ENCODE measurements at places on chromosomes 16 and 17.

DNA sequence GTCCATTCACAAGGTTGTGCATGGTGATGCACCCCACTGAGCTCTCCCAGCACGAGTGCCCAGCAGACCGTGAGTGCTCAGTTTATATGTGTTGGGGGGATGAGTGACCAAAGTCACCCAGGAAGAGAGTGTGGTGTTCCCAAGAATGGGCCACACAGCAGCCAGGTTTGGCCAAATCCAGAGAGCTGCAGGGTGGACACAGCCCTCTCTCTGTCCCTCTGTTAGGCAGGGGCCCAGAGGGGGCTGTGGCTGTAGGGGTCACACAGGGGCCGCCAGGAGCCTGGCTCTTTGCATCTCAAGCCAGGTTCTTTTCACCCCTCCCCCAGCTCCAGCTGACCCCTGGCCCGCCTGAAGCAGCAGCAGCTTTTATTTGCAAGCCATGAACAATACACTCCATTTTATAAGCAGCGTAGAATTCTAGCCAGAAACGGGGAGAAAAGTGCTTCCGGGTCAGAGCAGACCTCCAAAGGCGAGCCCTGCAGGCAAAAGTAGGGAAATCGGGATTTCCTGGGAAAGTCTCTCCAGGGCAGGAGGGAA is 13.3 kb downstream of the COTL1 start:
- DNase-seq = no peak

- no peak for DNase-seq
Measured at GRCh38 chr17:71649941-71650350, 470.9 kb upstream of the SOX9 start.

GRCh38 chr17:1785930-1786329 is 24.1 kb downstream of the SERPINF1 start:
- DNase-seq = no peak

DNA sequence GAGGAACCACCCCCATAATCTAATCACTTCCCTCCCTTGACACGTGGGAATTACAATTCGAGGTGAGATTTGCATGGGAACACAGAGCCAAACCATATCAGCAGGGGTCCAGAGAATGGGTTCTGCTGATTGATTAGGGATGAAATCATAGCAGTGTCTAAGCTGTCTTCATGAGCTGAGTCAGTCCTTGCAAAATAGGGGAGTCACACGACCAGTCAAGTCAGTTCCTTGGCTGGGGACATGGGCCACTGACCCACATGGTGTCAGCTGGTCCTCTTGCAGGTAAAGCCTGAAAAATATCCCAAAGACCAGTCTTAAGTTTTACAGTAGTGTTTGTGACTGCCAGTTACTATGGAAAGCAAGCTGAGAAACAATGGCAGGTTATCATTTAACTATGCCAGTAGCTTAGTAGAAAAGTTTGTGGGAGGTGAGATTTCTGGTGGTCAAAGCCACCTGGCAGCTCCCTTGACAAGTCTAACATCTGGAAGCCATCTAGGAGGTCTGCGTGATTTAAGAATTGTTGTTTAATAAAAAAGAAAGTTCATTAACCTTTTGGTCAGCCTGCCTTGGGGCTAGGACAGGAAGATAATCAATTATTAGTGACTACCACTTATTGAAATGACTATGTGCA is 15.7 kb upstream of the ATF7IP2 start:
- DNase-seq = no peak

- no peak for DNase-seq
Measured at GRCh38 chr17:81580481-81580880, 28.3 kb upstream of the FAAP100 start.

DNA sequence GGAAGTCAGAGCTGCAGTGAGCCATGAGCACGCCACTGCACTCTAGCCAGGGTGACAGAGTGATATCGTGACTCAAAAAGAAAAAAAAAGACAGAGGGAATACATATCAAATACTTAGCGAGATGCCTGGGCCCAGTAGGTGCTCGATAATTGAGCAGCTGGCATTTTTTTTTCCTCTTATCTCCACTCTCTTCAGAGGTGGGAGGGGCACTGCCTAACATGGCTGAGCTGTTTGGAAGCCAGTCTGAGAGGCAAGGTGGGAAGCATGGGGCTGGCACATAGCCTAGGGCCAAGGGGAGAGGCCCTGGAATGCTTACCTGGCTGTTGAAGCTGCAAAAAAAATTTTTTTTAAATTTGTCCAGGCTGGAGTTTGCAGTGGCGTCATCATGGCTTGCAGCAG is 38.4 kb downstream of the HIC1 start:
- no peak for DNase-seq

GRCh38 chr17:43211123-43211479 is 574 bp upstream of the TMEM106A start:
- DNase-seq = no peak

All from cerebellar nuclear complex (tissue), 1 donor.